Activated CD4-positive, alpha-beta T cell treated with anti-CD3 and anti-CD28 coated beads for 36 hours (primary cell): ENCODE measurements at places on chromosomes 11 and 22.

GRCh38 chr11:60088364-60088763 is at the start of gene MS4A2:
Gene MS4A2 (plus strand): TSS chr11:60088664. CDS start chr11:60088766, 102 bp downstream.
- no peak within 1 kb of the TSS for H3K27ac ChIP-seq
- H3K27me3 ChIP-seq: peaks cover 20% of the 10 kb centered on the region
- no peak for DNase-seq
- H3K36me3 ChIP-seq: no peaks in the 10 kb centered on the region

DNA sequence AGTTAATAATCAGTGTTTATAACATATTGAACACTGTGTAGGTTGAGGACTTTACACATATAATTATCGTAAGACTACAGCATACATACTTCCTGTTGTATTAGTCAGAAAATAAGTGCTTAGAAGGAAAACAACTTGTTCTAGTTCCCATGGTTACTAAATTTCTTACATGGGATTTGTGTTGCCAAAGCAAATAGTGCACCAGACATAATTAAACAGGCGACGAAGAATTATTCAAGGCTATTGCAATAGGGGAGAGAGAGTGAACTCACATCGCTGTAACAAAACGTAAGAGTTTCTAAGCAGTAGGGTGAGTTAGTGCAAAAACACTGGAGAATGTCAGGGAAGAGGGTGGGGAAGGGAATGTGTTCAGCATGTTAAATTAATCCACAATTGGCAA is 347.8 kb downstream of the CNTN5 start:
- no peak overlapping the region for H3K27ac ChIP-seq
- H3K36me3 ChIP-seq: no peaks in the 10 kb centered on the region
- no peaks in the 10 kb centered on the region for H3K4me1 ChIP-seq
- no peak for DNase-seq
- no peak overlapping the region for H3K4me3 ChIP-seq

GRCh38 chr11:69219991-69220390 is 64.3 kb downstream of the SMIM38 start:
- no peak overlapping the region for H3K4me3 ChIP-seq
- peaks cover 2% of the 10 kb centered on the region for H3K27me3 ChIP-seq
- no peaks in the 10 kb centered on the region for H3K4me1 ChIP-seq
- DNase-seq: no peak

- H3K4me1 ChIP-seq: no peaks in the 10 kb centered on the region
- no peak for DNase-seq
- H3K27me3 ChIP-seq: peaks cover 12% of the 10 kb centered on the region
- H3K4me3 ChIP-seq: no peak overlapping the region
- no peaks in the 10 kb centered on the region for H3K36me3 ChIP-seq
- no peak overlapping the region for H3K27ac ChIP-seq
Observed at GRCh38 chr11:119974467-119974866, 163.4 kb downstream of the TRIM29 start.

- H3K4me3 ChIP-seq: no peak overlapping the region
- peak; percentile 21 for DNase-seq
- peaks cover 58% of the 10 kb centered on the region for H3K4me1 ChIP-seq
- H3K27me3 ChIP-seq: no peaks in the 10 kb centered on the region
Observed at GRCh38 chr22:43007519-43008102, 7.3 kb downstream of the PACSIN2 start.

- H3K36me3 ChIP-seq: peaks cover 21% of the 10 kb centered on the region
- no peak overlapping the region for H3K27ac ChIP-seq
- H3K4me1 ChIP-seq: peaks cover 53% of the 10 kb centered on the region
- no peaks in the 10 kb centered on the region for H3K27me3 ChIP-seq
- DNase-seq: no peak
Observed at GRCh38 chr11:63855975-63856374, 17.1 kb downstream of the MARK2 start.

GRCh38 chr11:102252339-102252891 is 64.9 kb upstream of the BIRC3 start:
- no peaks in the 10 kb centered on the region for H3K4me1 ChIP-seq
- H3K4me3 ChIP-seq: no peak overlapping the region
- no peak for DNase-seq
- H3K27ac ChIP-seq: no peak overlapping the region

GRCh38 chr11:78262691-78263090 is 74.0 kb downstream of the USP35 start:
- no peaks in the 10 kb centered on the region for H3K4me1 ChIP-seq
- H3K27ac ChIP-seq: no peak overlapping the region
- H3K4me3 ChIP-seq: no peak overlapping the region

DNA sequence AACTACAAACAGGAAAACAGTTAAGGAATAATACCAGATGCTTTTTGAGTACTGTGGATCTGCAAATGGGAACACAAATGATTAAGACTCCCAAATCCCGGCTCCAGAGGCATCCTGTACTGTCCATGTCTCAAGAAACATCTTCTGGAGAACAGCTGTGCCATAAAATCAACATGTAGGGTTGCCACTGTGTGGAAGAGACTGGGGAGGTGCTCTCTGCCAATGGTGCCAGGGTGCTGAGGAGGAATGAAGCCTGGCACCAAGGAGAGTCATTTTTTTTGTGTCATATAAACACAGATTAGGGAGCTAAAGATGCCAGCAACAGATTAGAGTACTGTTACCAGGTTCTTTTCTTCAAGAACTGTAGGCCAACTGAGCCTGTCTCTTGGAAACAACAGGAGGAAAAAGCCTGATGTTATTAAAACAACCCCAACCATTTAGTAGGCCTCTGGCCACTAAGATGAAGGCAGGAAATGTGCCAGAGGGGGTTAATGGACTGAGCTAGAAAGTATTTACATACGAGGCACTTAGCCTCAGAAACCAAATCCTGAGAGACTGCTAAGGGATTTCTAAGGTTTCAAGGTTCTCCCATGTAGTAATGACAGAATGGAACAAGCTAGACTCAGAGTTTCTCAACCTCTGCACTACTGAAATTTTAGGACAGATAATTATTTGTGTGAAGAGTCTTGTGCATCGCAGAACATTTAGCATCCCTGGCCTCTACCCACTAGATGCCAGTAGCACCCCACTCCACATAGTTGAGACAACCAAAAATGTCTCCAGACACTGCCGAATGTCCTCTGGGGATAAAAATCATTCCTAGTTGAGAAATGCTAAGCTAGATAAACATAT is 54.6 kb upstream of the CHRM4 start:
- no peak overlapping the region for H3K27ac ChIP-seq
- no peak overlapping the region for H3K4me3 ChIP-seq
- peaks cover 21% of the 10 kb centered on the region for H3K36me3 ChIP-seq
- no peak for DNase-seq
- peaks cover 9% of the 10 kb centered on the region for H3K4me1 ChIP-seq
- H3K27me3 ChIP-seq: no peaks in the 10 kb centered on the region

GRCh38 chr11:35629914-35630313 is 11.7 kb downstream of the FJX1 start:
- H3K27ac ChIP-seq: no peak overlapping the region
- H3K27me3 ChIP-seq: peaks cover 39% of the 10 kb centered on the region
- no peak overlapping the region for H3K4me3 ChIP-seq
- H3K36me3 ChIP-seq: no peaks in the 10 kb centered on the region

DNA sequence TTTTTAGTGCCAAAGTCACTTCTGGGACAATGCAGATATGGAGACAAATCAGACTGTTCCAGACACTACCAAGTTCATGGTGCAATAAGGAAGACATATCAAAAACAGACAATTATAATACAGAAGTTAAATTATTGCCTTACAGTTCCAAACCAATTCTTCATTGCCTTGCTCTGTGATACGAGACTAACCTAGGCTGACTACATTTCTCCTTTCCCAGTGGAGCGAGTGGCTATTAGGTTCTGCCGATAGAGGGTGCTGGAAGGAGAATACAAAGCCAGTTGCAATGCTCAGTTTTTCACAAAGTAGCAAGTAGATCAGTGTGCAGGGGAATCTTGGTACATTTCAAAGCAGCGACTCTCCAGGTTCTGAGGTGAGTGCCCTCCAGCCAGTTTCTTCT is 67.8 kb downstream of the FAM168A start:
- H3K27ac ChIP-seq: no peak overlapping the region
- no peaks in the 10 kb centered on the region for H3K36me3 ChIP-seq
- peak; percentile 11 for DNase-seq
- peaks cover 45% of the 10 kb centered on the region for H3K4me1 ChIP-seq
- H3K27me3 ChIP-seq: no peaks in the 10 kb centered on the region

GRCh38 chr11:47177229-47177845 is 658 bp upstream of the ARFGAP2 start:
- H3K27me3 ChIP-seq: no peaks in the 10 kb centered on the region
- peak; percentile 85 for DNase-seq
- H3K4me1 ChIP-seq: peaks cover 34% of the 10 kb centered on the region
- peak overlapping the region; percentile 98 for H3K27ac ChIP-seq
- peak overlapping the region; percentile 96 for H3K4me3 ChIP-seq

- H3K27me3 ChIP-seq: no peaks in the 10 kb centered on the region
- DNase-seq: peak; percentile 90
- H3K27ac ChIP-seq: no peak overlapping the region
- H3K36me3 ChIP-seq: no peaks in the 10 kb centered on the region
- H3K4me1 ChIP-seq: peaks cover 8% of the 10 kb centered on the region
Observed at GRCh38 chr22:24525416-24526037, 29.4 kb downstream of the GUCD1 start.

DNA sequence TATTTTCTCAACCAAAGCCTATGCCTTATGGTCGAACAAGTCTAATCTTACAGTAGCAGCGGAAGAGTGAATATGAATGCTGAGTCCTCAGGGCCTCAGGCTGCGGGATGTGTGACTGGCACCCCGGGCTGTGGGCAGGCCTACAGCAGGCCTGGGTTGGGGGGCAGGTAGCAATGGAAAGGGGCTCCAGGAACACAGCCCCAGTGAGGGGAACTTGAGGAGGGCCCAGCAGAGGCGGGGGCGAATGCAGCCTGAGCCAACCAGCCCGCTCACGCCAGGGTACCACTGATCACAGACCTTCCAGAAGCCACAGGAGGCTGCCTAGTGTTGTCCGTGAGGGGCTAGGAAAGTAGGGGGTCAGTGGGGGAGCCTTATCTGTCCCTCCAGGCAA is 11.3 kb upstream of the CD5 start:
- peak overlapping the region; percentile 98 for H3K27ac ChIP-seq
- peaks cover 65% of the 10 kb centered on the region for H3K4me1 ChIP-seq
- H3K27me3 ChIP-seq: no peaks in the 10 kb centered on the region
- peak overlapping the region; percentile 91 for H3K4me3 ChIP-seq
- peak; percentile 36 for DNase-seq

DNA sequence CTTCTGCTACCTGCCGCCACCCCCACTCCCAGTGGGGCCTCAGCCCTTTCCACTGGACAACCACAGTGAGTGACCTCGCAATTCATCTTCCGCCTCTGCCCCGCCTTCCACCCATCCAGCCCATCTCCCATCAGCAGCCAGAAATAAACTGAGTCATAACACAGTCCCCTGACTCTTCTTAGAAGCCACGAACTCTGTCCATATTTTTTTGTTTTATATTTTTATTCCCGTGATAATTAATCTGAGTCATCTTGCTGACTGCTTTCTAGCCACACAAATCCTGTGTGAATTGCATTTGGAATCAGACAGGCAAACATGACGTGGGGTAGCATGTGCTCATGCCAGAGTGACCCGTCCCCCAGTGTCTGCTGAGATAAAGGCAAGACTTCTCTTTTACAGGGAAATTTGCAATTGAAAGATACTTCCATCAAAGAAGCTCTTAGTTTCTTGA is 7.0 kb downstream of the FADD start:
- no peak for DNase-seq
- H3K4me3 ChIP-seq: no peak overlapping the region
- peaks cover 45% of the 10 kb centered on the region for H3K4me1 ChIP-seq
- H3K27ac ChIP-seq: peak overlapping the region; percentile 60
